ENCODE measurements at places on chromosomes 1 and 21.

- DNase-seq, result no peak
Measured at GRCh38 chr1:81982523-81982922, 181.8 kb downstream of the ADGRL2 start.

GRCh38 chr1:43438576-43438952, 15.2 kb downstream of the HYI start:
- no peak for DNase-seq

GRCh38 chr1:95004013-95004412, 68.7 kb downstream of the ALG14 start:
- DNase-seq, result no peak

GRCh38 chr1:41108696-41109275, 87.3 kb upstream of the SLFNL1 start:
- peak; percentile 9 for DNase-seq

DNA sequence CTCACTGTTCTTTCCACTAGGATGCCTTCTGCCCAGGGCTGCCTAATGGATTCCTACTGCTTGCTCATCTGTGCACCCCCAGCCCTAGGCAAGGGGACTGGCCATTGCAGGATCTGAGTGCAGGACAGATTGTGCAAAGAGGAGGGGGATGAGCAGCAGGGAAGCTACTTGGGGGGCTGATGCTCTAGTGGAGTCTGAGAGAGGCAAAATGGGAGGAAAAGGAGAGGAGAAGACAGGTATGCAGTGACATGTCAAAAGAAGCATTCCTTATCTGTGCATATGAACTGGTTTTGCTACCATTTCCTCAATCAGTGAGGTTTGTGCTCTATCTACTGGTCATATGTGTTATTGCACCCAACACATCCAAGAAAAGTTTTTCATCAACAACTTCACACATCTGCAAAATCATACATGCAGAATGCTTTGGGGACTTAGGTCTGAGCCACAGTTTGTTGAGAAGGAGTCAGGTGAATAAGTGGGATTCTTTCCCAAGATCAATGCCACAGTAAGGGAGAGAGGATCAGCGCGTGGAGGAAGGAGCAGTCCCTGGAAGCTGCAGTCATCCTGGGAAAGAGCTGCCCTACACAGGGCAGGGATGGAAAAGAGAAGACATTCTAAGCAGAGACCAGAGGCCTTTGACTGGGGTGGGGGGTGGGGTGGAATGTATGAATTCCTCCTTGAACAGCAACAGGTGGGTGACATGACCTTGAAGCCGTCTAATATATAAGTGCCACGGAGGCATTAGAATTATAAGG, 14.4 kb downstream of the SLC5A9 start:
- DNase-seq, result peak; percentile 35

DNA sequence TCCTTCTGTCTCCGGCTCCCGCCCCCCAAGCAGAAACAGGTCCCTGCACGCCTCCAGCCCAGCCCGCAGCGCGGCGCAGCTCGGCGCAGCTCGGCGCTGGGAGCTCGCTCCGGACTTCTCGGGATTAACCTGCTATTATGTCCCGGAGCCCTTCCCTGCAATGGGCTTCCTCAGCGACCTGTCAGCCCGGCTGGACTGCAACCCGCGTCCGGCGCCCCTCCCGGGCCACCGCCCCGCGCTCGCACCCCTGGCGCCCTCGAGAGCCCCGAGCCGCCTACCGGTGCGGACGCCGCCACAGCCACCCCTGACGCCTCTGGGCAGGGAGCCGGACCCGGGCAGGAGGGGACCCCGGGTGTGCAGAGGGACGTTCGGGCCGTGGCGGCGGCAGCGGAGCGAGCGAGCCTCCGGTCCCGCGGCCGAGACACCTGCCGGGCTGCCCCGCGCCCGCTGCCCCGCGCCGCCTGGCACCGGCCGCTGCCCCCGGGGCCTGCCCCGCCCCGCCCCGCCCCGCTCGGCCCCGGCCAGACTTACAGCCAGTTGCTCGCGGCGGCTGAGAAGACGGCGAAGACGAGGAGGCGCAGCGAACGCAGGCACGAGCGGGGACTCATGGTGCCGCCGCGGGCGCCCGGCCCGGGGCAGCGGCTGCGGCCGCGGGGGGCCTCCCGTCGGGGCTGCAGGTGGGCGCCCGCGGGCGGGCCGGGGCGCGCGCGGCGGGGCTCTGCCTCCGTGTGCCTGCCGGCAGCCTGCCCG, 407 bp downstream of the WNT4 start:
- DNase-seq, result no peak

All from inflammatory macrophage treated with lipopolysaccharide for 4 hours (primary cell).